ENCODE measurements at places on chromosomes 1 and 21. TPM values are rescaled to one million over a fixed set of nuclear protein-coding genes. Genes with fewer than 3 reads are reported as not detected.
A peak's percentile ranks its signal among the peaks of the same experiment; 100 is the strongest.

DNA sequence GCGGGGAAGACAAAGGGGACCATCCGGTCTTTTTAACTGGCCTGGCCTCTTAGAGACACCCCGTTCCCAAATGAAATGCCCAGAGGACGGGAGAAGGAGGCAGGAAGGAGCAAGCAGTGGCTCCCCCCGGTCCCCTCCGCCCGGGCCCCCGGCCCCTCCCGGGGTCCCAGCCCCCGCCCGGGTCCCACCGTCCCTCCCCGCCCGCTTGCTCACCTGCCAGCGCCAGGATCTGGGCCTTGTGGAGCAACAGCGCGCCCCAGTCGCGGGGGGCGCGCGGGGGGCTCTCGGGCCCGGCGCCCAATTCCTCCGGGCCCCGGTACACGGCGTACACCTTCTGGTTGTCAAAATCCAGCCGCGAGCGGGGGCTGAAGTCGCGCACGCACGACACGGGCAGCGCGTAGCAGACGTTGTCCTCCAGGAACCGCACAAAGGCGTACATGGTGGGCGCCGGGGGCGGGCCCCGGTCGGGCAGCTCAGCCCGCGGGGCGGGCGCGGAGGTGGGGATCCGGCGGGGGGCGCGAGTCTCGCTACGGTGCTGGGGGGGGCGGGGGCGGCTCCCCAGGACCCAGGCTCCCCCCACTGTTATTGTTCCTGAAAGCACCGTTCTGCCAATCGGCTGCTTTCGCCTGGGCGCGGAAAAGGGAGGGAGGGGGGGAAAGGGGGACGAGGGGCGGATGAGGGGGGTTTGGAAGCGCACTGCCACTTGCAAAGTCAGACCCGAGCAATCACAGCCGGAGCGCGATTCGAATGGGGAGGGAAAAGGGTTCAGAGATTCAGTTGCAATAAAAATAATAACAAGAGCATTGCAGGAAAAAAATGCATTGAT, at the start of gene BEND5:
Gene BEND5, minus strand, starts transcription at position 499 of the 826 bp plus-strand sequence. Its CDS starts 60 bp downstream, at position 439.
- peak; percentile 16 for DNase-seq

DNA sequence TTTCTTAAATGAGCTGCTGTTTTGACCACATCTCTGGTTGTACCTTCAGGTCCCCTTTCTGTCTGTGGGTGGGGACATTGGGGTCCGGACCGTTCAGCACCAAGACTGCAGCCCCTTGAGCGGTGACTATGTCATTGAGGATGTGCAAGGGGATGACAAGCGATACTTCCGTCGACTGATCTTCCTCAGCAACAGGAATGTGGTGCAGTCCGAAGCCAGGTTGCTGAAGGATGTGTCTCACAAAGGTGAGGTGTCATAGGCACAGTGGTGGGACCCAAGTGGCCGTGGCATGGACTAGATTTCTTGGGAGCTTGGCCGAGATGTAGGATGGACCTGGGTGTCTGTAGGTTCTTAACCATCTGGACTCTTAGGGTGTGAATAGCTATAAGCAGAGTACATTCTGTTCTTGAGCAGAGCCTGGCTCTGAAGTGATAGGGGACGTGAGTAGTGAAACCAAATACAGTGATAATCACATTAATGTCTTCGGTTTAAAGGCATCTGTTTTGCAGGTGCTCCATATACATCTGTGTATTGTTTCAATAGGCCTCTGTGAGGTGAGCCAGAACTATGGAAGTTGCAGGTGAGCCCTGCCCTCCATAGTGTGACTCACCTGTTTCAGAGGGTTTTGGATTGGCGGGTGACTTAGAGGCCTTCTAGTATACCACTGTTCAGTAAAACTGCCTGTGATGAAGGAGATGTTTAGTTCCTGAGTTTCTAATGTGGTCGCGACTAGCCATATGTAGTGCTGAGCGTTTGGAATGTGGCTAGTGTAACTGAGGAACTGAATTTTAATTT, 6.4 kb downstream of the METTL13 start:
- no peak for DNase-seq

DNA sequence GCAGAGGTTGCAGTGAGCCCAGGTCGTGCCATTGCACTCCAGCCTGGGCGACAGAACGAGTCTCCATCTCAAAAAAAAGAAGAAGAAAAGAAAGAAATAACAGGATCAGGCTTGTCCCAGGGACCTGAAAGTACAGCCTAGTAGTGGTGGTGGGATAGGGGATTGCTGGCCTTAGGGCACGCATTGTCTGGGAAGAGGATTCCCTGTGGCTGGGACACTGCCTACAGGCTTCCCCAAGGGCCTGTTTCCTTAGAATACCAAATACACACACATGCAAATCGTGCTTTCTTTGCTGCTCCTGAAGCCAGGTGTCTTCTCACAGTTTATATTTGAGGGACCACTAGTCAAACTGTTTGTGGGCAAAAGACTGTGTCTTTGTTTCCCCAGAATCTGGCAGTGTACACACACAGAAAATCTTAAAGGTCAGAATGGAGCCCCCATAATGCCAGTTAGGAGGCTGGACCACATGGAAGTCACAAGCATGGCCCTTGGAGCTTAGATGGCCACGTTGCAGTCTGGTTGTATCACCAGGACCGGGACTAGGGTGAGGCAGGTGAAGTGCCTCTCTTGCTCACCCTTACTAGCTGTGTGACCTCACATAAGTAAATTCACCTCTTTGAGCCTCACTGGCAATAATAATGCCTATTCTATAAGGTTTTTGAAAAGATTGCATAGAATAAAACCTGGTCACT, 12.7 kb upstream of the ASAP3 start:
- DNase-seq: no peak

GRCh38 chr1:53583868-53584776, 124.9 kb downstream of the DMRTB1 start:
- no peak for DNase-seq

ATP5PO gene
- total RNA-seq: 162 TPM

- DNase-seq: no peak
These were observed 12.9 kb upstream of the NES start for GRCh38 chr1:156689953-156690674.

- DNase-seq: no peak
These were observed 157.8 kb upstream of the VAMP3 start for GRCh38 chr1:7613106-7613850.

- peak; percentile 17 for DNase-seq
These were observed 510.9 kb downstream of the PTPRU start for GRCh38 chr1:29747196-29747595.

DNA sequence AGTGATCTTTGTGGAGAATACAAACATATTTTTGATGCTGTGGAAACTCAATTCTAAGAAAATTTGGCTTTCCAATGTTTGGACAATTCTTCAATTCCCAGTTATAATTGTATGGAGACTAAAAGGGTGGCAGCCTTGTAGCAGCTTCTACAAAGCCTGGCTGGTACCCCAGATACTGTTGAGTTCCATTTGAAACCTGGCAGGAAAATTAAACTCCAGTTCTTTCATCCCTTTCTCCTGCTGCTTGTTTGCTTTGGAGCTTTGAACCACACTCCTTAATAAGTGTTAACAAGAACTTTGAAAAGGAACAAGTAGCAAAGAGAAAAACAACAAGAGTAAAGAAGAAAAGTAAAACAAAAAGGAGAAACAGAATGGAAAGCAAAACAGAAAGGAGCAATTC, 172.6 kb upstream of the ADAMTS5 start:
- no peak for DNase-seq

- DNase-seq: peak; percentile 76
These were observed 20.8 kb downstream of the HYI start for GRCh38 chr1:43432907-43433306.

SHE gene
- total RNA-seq: 7.7 TPM

GRCh38 chr21:23215261-23215660, 2217.1 kb downstream of the NCAM2 start:
- DNase-seq: no peak

PPP1R15B gene
- 56.4 TPM for total RNA-seq

- DNase-seq: no peak
These were observed 51.8 kb upstream of the FAM89A start for GRCh38 chr1:231091831-231092301.

DNA sequence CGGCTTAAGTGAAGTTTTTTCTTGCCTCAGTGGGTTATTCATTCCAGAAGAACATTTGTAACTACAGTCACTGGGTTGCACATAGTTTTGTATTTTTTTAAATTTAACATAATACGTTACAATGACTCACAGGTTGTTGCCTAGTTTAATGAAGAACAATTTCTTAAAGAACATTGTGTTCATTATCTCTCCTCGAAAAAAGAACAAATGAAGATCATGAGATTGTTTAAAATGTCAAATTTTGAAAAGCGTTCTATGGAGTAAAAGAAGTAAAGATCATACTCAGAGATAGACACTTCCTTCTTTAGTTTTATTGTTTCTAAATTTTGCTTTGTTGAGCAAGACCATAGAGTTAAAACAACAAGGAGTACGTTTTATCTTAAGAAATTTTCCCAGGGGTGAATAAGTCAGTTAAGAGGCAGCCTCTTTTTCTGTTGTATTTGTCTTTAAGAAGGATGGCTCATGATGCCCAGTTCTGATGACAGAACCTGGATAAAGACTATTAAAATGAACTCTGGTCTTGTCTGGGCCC, 10.5 kb upstream of the SLAMF1 start:
- DNase-seq: no peak

- no peak for DNase-seq
These were observed 241.6 kb downstream of the PTPRC start for GRCh38 chr1:198880397-198880796.

MYOG gene
- not detected for total RNA-seq

ANGPTL7 gene
- total RNA-seq: 1.3 TPM

- no peak for DNase-seq
These were observed 24.7 kb downstream of the CLIC4 start for GRCh38 chr1:24769656-24770651.

- no peak for DNase-seq
These were observed 91.9 kb upstream of the TSPAN2 start for GRCh38 chr1:115181231-115181630.

SH3BGR gene
- total RNA-seq: 3.7 TPM

TMEM52 gene
- total RNA-seq: 4.7 TPM

DNA sequence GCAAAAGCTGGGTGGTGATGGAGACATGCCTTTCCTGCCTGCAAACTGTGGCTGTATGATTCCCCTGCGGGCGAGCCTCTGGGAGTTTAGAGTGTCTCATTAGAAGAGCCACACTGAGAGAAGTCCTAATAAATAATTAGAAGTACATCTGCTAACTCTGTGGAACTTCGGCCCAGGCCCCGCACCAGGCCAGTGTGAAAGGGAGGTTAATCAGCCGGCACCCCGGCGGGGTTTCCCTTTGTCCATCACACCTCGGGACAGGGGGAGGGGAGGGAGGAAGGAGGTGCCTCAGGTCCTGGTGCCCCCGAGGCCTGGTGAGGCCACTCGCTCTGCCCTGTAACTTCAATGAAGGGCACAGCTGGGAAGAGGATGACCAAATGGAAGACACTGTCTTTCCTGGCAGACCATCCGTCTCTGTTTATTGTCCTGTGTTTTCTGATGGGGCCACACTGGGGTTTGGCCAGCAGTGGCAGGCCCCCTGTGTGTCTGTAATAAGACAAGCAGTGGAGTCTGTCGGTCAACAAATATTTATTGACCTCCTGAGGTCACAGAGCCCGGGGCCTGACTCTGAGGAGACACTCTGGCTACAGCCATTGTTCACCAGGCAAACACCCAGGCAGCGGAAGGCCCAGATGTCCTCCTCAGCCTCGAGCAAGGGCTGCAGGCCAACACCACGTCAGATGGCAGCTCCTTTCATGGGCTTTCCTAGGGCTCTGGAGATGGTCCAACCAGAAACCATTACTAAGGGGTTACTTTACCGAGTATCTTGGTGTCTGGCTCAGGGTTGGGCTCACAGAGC, 267.5 kb upstream of the RAB4A start:
- no peak for DNase-seq
